CD4-positive, alpha-beta T cell treated with Interleukin-6 at 100 ng/mL for 8 hours (primary cell): ENCODE measurements at places on chromosomes 5 and 9.
A peak's percentile ranks its signal among the peaks of the same experiment; 100 is the strongest.

GRCh38 chr5:114325541-114325940, 36.3 kb upstream of the KCNN2 start:
- DNase-seq: no peak

- DNase-seq: no peak
Measured at GRCh38 chr9:27367921-27368315, 71.0 kb upstream of the EQTN start.

DNA sequence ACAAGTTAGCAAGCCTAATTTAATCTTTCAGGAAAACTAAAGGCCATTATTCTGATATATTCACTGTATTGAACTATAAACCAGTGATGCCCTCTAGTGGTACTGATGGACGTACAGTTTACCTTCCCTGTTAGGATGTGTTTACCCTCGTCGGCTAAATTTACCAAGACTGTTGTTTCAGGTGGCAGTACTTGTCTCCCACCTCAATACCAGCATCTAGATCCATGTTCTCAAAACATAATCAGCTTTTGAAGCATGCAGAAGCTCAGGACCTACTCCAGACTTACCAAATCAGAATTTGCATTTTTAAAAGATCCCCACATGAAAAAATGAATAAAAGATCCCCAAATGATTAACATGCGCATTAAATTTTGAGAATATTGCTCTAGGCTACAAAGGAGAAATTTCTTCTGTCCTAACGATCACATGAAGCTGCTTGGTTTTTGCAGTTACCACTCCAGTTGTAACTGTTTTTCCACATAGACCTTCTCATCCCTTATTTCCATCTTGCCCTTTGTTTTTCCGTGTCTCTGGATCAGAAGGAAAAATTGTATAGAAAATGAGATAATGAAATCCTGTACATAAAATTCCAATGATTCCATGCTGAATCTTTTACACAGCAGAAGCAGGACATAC, 3.2 kb upstream of the BAAT start:
- DNase-seq: peak; percentile 28

DNA sequence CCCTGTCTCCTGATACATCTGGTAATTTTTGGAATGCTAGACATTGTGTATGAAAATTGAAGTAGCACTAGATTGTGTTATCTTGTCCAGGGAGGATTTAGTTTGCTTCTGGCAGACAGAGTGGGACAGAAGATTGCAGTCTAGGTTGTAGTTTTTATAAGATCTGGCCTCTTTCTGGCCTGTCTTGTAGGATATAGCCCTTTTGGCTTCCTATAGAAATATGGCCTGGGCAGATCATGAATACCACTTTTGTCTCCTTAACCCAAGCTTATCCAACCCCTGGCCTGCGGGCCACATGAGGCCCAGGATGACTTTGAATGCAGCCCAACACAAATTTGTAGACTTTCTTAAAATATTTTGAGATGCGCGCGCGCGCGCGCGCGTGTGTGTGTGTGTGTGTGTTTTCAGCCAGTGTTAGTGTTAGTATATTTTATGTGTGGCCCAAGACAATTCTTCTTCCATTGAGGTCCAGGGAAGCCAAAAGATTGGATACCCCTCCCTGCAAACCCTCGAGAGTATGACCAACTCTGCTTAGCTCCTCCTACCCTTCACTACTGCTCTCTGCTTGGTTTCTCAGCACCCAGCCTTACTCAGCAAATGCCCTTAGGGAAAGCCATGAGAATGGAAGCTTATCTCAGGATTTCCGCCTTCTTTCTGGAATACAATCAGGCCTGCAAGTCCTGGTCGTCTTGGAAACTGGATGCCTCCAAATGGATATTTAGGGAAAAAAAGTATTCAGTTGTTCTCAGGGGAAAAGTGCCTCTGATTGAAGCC, 26.5 kb downstream of the ANKRD33B start:
- DNase-seq: no peak

DNA sequence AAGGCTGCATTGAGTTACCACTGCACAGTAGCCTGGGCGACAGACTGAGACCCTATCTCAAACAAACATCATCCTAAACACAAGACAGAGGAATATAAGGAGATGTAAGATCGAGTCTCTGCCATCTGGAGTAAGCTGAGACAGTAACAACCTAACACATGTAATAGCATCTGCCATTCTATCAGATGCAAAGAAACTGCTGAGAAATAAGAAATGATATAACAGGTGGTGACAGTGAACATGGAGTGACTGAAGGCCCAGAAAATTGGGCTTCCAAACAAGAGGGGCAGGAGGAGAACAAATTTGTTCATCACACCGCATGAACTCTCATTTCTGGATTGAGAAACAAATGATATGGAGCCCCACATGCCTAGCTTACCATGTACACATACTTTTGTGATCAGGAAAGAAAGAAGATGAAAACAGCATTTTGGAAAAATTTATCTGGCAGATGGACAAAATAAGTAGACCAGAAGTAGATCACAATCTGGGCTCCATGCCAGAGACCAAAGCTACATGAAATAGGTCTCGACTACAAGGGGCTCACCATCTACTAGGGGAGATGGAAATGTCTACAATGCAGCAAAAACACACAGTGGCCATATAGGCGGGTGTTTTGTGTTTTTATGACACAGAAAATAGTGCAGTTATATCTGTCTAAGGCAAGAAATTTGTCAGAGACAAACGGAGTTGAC, 45.5 kb downstream of the ECPAS start:
- DNase-seq: no peak

- DNase-seq: no peak
Measured at GRCh38 chr9:124947727-124948391, 7.0 kb upstream of the GOLGA1 start.

DNA sequence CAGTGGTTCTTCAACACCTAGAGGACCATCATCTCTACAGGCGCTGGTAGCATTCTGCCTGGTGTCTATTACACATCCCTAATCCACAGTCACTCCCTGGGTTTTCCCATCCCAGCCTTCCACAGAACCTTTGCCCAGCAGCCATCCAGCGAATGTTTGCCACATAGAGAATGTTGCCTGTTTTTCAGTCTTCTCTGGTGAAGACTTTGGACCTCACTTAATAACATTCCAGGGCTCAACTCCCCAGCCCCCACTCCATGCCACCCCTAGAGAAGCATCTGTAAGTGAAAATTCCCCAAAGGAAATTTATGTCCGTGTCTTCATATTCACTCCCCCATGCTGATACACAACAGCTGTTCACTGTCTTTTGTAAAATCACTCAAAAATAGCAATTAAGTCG, 249.6 kb downstream of the AOPEP start:
- no peak for DNase-seq
